Suprapubic skin (tissue), 4 donors: ENCODE measurements at places on chromosomes 5 and 9. TPM values are rescaled to one million over a fixed set of nuclear protein-coding genes. Genes with fewer than 3 reads are reported as not detected.

DNA sequence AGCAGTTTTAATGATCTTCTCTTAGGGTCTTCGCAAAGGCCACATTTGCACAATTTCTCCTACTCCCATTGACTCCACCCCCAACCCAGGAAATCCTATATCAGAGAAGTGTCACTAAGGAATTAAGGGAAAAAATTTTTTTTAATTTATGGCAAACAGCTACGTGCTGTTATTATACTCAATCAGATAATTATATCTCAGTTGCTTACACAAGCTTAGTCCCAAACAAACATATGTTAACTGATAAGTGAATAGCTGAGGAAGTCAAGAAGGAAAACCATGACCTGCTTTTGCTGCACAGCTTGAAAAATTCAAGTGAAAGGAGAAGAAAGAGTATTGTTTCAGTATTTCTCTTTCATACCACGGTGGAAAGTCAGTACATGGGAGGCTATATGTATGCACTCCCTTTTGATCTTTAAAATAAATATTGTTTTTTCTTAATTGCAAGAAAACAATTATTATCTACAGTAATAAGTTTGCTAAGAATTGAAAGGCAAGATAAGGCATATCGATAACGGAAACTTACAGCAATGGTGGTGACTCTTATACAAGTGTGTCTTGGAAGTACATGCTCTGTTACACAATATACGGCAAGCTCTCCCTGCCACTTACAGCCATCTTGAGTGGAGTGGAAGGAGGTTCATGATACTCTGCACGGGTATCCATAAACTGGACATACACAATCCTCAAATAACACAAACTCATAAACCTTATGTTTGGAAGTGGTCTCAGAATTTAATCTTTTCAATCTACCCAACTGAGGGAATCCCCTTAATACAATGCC, 167.9 kb upstream of the FREM1 start:
- DNase-seq: no peak

DNA sequence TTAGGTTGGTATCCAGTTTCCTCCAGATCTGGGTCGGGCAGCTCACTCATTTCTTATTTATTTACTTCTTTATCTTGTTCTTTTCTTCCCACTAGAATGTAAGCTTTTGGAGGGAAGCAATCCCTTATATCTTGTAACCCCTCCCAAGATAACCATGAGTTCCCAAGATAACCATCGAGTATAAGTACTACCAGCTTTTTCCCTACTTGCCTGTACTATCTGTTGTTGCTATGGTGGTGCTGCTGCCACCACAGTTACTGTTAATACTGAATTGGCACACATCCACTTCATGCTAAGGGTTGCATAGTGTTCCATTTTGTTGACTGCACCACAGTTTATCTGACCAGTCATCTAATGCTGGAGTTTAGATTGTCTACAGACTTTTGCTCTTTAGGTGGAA, 19.9 kb downstream of the NUP214 start:
- DNase-seq: no peak

DNA sequence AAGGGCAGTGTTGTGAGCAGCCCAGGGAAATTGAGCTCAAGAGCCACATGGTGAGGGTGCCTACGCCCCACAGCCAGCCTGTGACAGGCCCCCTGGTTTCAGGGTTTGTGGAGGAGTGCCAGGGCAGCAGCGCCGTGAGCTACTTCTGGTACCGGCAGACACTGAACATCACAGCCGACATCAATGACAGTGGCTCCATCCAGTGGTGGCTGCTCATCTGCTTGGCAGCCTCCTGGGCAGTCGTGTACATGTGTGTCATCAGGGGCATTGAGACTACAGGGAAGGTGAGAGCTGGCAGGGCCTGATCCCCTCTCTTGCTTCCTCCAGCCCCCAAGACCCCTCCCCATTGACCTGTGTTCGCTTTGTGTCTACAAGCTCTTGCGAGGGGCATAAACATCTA, 10.2 kb downstream of the SLC6A18 start:
- DNase-seq: no peak

- no peak for DNase-seq
Measured at GRCh38 chr5:137496919-137497318, 2.2 kb downstream of the SPOCK1 start.

DNA sequence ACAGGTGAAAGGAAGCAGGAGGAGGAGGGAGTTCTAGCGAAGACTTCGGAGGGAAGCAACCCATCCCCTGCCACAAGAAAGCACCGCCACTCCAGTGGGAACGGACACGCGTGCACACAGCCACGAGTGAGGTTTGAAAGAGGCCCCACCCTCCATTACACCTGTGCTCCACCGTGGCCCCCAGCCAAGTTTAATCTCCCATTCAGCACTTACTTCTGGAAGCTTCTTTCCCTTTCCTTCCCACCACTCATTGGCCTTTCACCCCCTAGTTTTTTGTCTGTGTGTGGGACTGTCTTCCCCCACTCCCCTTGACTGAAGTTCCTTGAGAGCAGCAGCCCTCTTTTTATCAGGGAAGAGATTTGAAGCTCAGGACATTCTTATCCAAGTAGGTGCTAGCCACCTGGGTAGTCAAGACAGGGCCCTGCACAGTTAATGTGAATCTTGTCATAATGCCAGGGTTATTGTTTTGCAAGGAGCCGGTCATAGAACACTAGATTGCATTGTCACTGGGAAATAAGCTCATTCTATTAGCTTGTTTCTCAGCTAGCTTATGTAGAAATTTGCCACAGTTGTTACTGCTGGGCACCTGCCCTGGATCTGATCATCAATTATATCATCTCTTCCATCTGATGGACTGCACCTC, 256.0 kb downstream of the DOCK8 start:
- peak; percentile 73 for DNase-seq

DNA sequence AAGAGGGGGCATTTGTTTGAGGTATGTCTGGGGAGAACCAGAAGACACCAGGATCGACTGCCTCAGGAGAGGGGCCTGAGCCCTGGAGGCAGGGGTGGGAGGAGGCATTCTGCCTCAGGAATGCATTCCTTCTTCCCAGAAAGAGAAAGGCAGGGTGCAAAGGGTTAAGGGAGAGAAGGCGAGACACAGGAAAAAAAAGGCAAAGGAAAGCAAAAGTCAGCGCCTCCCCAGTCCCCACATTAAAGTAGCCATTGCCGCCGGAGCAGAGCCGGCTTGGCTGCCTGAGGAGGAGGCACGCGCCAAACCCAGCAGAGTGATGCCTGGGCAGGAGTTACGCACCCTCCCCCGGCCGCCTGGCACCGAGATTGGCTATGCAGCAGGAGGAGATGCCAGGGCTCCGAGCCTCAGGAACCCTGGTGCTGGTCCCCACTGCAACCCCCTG, 123.8 kb upstream of the PHYKPL start:
- no peak for DNase-seq

- DNase-seq: peak; percentile 77
Measured at GRCh38 chr5:458547-459353, 15.8 kb downstream of the EXOC3 start.

GRCh38 chr5:58460002-58460731, at the start of gene PLK2:
TSS of gene PLK2 (minus strand) at chr5:58460086. CDS start at chr5:58459959, 127 bp downstream.
- DNase-seq: peak; percentile 97

DNA sequence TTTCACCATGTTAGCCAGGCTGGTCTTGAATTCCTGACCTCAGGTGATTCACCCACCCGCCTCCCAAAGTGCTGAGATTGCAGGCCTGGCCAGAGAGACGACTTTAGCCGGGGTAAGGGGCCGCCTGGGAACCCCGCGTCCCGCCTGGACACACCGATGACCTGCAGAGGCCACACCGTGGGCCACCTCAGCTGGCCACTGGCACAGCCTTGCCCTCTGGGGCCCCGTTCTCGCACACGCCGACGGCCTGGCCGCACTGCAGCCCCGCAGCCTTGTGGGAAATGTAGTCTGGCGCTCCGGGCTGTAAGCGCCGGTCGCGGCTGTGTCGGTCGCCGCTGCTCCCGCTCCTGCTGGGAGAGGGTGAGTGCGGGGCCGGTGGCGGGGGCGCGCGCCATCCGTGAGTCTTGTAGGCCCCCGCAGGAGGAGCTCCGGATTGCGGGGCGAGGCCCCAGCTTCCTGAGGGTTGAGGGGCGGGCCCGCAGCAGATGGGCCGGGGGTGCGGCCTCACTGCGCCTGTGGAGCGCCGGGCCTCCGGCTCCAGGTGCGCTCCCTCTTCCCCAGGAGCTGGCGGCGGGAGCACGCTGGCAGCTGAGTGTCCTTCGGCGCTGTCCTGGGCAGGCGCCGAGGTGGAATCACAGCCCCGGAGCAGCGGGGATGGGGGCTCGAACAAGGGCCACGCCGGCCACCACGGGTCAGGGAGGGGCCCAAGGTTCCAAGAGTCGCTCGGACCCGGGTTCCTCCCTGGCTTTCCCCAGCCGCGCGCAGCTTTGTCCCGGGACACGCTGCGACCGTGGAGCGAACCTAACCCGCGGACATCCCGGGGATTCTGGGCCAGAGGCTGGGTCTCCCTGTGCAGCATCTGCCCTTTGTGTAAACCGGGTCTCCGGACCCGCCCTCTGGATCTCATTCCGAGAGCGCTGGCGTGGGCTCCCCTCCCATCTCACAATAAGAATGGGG, at the start of gene ZFP2:
ZFP2 (plus strand) TSS at position 299 of the 957 bp plus-strand sequence. CDS start 35,401 bp downstream, outside the sequence.
- no peak for DNase-seq

DNA sequence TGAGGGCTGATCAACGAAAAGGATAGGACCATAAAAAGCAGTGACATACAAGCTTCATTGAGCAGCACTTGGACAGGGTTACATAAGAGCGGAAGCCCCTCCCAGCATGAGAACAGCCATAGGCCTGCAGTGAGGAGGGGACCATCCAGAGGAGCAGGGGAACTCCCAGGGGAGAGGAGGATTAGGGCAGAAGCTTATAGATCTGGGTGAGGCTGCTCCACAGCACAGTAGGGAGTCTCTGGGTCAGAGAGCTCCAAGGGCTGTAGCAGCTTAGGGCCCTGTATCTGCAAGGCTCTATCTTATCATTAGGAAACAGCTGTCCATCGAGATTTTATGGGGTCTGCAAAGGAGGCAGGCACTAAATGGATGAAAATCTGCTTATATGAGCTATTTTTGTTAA, 186.6 kb downstream of the DOCK8 start:
- DNase-seq: no peak

GRCh38 chr5:99795031-99795430, 740.1 kb upstream of the FAM174A start:
- no peak for DNase-seq

- no peak for DNase-seq
Measured at GRCh38 chr9:105346273-105346672, 101.6 kb upstream of the FSD1L start.

Gene LTC4S
- 4.2 TPM for total RNA-seq

Gene EGFL7
- 39.5 TPM for total RNA-seq

Gene IL4
- not detected for total RNA-seq

Gene SOHLH1
- total RNA-seq: not detected

Gene GABRA6
- total RNA-seq: not detected

Gene NTNG2
- total RNA-seq: 0.39 TPM

Gene C5orf46
- total RNA-seq: 69.2 TPM

Gene CORO2A
- total RNA-seq: 25.0 TPM
